Stimulated activated CD8-positive, alpha-beta memory T cell treated with anti-CD3 and anti-CD28 coated beads, Interleukin-7, amount 100 ng/mL, for 48 hours (primary cell): ENCODE measurements at places on chromosomes 7 and 10.

DNA sequence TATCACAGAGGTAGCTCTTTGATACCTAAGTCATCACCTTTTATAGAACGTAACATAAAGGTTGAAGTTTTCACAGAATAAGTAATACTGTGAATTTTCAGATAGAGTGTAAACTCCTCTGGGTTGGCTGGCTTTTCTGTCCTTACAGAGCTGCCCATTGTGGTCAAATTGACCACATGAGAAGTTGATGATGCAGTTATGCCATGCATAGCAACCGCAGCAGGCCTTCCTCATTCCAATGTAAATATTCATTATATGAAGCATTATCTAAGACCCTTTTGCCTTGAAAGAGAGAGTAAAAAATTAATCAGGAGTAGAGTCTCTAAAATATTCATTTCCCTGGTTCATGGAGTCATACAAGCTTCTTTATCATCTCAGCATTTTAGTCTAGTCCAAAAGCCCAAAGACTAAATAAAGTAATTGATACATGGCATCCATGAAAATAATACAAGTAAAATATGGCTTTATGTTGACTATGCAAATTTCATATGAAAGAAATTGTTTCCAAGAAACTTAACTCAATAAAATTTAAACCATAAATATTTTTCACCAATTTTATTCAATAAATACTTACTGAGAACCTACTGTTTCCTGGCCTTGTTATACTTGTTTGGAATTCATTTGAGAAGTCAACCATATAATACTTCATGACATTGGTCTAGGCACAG is 516.4 kb downstream of the PCDH15 start:
- DNase-seq, result no peak

- no peak for DNase-seq
Measured at GRCh38 chr10:5956146-5956936, 21.0 kb downstream of the IL15RA start.

DNA sequence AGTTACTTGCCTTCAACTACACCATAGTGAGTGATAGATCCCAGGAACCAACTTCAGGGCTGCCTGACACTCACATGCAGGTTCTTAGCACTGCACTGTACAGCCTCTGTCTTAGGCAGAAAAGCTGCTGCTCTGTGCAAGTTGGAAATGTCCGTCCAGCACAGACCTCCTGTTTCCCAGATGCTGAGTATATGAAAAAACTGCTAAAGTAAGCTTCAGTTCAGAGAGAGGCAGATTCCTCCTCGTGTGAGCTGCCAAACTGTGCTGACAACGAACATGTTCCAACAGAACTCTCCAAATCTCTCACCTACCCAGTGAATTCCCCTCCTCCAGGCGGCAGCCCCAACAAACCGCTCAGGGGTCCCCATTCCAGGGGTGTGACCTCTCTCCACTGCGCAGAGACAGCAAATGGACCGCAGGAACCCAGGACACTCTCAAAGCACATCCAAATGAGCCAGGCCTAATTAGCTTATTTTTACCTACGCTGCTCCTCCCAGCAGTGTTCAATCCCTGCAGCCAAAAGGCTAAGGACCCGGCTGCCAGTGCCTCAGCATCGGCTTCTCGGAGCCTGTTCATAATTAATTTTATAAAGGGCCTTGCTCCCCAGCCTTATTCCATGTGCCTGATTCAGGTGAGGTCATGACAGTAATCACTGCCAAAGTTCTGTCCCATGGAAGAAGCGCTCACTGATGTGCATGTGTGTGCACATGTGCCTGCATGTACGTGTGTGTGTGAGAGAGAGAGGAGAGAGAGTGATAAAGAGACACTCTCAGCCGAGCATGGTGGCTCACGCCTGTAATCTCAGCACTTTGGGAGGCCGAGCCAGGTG is 159.5 kb upstream of the AUTS2 start:
- DNase-seq, result no peak

GRCh38 chr7:9217204-9217603 is 783.8 kb downstream of the NXPH1 start:
- no peak for DNase-seq

- no peak for DNase-seq
Measured at GRCh38 chr10:97000487-97001182, 168.5 kb downstream of the LCOR start.

GRCh38 chr10:97729014-97729413 is 7.9 kb upstream of the ZFYVE27 start:
- DNase-seq, result no peak

DNA sequence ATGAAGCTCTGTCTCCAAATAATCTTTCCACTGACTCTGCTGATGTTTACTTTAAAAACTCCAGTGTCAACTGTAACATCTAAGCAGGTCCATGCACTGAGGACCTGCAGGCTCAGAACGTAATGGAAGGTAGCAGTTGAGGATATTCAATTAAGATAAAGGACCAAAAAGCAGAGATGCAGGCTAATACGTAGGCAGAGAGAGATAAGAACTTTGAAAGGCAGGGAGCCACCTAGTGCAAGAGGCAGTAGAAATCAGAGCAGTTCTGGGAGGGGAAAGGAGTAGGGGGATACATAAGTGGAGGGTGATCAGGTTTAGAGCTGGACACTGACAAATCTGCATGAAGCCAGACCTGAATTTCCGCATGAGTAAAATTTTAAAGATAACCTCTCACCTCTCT is 114.5 kb upstream of the POM121L12 start:
- DNase-seq, result no peak

DNA sequence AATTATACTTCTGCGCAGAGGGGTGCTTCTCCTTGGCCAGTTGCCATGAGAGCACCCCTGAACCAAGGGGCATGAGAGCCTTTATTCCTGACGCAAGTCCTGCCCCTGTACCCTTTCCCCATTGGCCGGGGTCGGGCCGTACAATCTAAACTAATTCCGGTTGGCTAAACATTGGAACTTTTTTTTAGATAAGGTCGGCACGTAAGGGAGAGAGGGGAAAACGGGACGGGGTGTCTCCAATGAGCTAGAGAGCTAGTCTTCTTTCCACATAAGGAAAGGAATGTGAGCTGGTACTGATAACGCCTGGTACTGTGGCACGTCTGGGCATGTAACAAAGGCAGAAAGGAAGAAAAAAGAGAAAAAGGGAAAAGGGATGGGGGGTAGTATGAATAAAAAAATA is 96.9 kb downstream of the CD36 start:
- no peak for DNase-seq

DNA sequence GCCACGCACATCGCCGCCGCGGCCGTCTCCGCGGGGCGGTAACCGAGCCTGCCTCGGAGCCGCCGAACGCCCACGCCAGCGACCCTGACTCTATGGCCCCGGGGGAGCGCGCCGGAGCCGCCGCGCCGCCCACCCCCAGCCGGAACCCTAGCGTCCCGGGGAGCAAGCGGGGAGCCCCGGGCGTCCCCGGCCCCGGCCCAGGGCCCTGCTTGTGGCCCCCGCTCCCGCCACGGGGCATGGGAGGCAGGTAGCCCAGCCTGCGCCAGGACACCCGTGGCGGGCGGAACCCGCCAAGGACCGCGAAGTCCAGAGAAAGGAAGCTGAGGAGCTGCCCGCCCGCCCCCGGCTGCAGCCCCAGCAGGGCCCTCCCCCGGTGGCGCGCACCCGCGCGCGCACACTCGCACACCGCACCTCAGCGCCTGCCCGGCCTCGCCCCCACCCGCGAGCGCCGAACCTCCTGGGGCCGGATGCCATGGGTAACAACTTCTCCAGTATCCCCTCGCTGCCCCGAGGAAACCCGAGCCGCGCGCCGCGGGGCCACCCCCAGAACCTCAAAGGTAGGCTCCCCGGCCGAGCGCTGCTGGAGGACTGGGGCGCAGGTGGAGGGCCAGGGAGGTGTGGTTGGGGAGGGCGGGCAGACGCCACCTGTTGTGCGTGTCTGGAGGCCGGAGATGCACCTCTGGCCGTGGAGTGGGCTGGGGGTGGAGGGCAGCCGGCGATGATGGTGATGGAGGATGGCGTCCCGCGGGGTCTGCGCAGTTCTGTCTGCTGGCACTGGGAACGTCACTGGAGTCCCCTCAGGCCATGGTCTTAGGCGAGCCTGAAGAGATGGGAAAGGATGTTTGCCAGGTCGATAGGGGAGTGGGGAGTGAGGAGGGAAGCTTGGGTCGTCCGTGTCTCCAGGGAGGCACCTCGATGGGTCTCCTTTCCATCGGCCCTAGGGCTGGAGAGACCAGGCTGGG is 692 bp downstream of the NEURL1 start:
- DNase-seq, result no peak

DNA sequence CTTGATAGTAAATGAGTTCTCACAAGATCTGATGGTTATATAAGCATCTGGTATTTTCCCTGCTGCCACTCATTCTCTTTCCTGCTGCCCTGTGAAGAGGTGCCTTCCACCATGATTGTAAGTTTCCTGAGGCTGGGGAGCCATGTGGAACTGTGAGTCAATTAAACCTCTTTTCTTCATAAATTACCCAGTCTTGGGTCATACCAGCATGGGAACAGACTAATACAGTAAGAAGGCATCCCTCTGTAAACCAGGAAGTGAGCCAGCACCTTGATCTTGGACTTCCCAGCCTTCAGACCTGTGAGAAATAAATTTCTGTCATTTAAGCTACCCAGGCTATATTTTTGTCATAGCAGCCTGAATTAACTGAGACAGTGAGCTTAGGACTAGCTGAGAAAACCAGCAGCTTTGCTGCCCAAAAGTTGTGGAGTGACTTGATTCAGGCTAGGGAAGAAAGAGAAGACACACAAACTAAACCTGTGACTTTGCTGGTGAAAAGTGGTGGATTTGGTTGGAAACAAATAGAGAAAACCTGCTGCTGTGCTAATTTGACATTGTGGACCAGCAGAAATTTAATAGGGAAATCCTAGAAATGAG is 29.7 kb downstream of the PALS2 start:
- no peak for DNase-seq

GRCh38 chr7:17229228-17229627 is 69.2 kb upstream of the AHR start:
- no peak for DNase-seq
